ENCODE measurements at places on chromosomes 1 and 21. TPM values are rescaled to one million over a fixed set of nuclear protein-coding genes. Genes with fewer than 3 reads are reported as not detected.

Gene VTCN1
- total RNA-seq, result not detected

Gene IL10
- total RNA-seq, result not detected

DNA sequence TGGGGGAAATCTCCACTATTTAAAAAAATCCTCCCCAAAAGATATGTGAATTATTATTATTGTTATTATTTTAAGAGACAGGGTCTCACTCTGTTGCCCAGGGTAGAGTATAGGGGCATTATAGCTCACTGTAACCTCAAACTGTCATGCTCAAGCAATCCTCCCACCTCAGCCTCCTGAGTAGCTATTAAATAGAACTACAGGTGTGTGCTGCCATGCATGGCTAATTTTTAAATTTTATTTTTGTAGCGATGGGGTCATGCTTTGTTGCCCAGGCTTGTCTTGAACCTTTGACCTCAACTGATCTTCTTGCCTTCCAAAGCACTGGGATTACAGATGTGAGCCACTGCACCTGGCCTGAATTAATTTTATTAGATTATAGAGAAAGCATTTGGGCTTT lies 116.8 kb downstream of the RABGAP1L start:
- no peak for DNase-seq

- DNase-seq, result no peak
These were observed 1.0 kb upstream of the FAM89A start for GRCh38 chr1:231040800-231041718.

GRCh38 chr21:30942192-30942591 lies 60.8 kb upstream of the KRTAP11-1 start:
- DNase-seq, result no peak

DNA sequence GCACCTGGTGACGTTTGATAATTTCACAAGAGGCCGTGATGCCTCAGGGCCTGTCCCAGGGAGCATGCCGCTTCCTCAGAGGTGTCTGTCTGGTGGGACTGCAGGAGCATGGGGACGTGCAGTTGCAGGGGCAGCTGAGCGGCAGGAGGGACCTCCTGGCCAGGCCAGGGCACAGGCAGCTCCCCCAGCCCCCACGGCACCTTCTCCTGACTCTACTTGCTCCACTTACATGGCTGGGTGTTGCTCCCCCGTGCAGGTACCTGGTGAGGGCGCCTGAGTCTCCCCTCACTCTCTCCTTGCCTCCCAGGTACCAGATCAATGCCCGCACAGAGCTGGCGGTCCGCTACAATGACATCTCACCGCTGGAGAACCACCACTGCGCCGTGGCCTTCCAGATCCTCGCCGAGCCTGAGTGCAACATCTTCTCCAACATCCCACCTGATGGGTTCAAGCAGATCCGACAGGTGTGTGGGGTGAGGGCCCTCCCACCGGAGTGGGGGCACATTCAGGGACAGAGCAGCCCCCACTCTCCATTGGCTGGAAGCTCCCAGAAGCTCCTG lies 108.4 kb downstream of the PDE9A start:
- no peak for DNase-seq

DNA sequence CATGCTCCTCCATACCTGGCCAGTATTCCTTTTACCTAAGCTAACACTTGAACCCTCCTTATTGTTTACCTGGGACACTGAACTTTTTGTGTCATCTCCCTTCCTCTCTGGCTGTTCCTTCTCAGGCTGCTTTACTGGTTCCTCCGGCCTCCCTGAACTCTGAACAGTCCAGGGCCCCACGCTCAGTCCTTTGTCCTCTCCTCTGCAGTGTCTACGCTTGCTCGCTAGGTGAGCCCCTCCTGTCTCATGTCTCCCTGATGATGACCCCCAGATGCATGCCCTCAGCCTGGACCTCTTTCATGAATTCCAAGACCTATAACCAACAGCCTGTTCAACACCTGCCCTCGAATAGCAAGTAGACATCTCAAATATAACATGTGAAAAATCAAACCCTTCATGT lies 108.4 kb upstream of the COA6 start:
- DNase-seq, result no peak

- DNase-seq, result no peak
These were observed 58.7 kb upstream of the KIAA1614 start for GRCh38 chr1:180854001-180854400.

GRCh38 chr1:193418745-193419058 lies 232.3 kb upstream of the B3GALT2 start:
- no peak for DNase-seq

- no peak for DNase-seq
These were observed 10.4 kb downstream of the ZNF697 start for GRCh38 chr1:119637710-119638109.
